ENCODE measurements at places on chromosomes 5 and 9.

GRCh38 chr5:73743161-73743560 lies 117.2 kb downstream of the ARHGEF28 start:
- DNase-seq: no peak

DNA sequence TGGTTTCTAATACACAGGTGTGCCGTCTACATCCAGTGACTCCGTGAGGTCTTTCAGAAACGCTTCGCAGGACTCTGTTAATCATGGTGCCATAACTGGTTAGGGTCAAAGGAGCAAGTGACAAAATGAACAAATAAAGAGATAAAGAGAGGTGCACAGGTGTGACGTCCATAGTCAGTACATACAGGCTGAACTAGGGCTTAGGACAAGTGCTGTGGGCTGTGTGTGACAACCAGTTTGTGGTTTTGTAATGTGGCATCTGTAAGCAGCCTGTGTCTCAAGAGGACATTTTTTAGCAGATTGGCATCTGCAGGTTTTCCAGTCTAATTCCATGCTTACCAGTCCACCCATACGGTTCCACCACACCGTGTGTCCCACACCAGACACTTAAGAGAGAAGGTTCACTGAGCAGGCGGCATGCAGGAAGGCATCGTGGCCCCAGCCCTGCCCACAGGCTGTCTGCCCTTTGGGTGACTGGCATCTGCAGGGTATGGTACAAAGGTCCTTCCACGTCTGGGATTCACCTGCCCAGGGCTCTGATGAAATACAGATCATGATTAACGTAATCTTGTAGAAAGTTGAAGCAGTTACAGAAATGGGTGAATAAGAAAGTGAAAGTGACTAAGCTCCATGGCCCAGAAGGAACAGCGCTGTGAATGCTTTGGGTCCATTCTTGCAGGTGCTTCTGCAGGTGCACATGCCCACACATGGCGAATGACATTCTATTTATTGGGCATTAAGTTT lies 26.9 kb downstream of the SRD5A1 start:
- peak; percentile 62 for DNase-seq

- DNase-seq: no peak
Measured at GRCh38 chr9:1759771-1760300, 255.3 kb upstream of the SMARCA2 start.

- no peak for DNase-seq
Measured at GRCh38 chr9:129285979-129286772, 108.1 kb upstream of the IER5L start.

- DNase-seq: no peak
Measured at GRCh38 chr9:81397481-81398381, 291.6 kb downstream of the TLE1 start.

DNA sequence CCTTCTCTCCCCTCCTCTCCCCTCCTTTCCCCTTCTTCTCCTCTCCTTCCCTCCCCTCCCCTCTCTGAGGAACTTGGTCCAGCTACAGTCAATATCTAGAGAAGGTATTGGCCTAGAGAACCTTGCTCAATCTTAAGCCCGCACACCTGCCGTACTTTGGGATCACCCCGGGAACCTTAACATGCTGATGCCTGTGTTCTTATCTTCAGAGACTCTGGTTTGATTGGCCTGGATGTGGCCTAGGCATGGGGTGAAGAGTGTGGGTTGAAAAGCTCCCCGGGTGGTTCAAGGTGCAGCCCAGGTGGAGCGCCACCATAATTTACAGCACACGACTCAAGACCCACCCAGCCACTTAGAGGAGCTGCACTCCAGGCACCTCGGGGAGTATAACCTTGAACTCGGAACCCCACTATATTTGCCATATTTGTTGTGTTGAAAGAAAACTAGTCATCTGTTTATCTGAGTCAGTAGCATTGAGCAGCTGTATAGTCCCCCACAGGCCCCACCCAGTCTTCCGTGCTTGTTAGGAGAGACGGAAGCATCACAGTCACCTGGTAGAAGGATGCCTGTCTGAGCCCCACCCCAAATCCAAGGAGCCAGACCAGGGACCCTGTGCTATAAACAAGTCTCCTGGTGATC lies 14.4 kb upstream of the PHF19 start:
- DNase-seq: no peak
